ENCODE measurements at places on chromosomes 2 and 18.

DNA sequence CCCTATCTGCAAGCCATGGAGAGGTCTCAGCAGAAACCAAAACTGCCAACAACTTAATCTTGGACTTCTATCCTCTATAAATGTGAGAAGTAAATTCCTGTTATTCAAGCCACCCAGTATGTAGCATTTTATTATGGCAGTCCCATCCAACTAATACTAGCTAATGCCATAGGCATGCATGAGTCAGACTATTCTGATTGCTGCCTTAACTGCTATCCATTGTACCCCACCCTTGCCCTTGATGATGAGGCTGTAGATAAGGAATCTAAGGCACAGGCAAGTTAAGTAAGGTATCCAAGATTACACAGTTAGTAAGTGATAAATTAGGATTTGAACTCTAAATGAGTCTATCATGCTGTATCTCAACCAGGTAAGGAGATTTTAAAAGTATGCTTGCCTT lies 223.0 kb downstream of the UBE2E3 start:
- peak; percentile 64 for DNase-seq

- DNase-seq, result no peak
Observed at GRCh38 chr2:101989740-101990460, 1.9 kb upstream of the IL1R2 start.

DNA sequence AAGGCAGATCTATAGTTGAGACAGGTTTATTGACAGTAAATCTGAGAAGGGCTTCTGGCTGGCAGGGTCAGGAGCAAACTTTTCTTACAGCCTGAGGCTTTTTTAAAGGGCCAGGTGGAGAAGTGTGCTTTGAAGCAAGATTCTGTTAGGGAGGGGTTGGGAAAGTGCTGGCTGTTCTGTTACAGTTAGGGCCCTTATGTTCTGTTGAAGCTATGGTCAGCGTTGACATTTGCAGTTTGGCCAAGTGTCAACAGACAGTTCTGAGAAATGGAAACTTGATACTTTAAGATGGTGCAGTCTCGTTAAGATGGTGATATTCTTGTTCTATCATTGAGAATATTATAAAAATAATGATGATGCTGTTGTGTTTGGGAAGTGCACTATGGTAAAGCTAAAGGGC lies 154.2 kb downstream of the RDH14 start:
- no peak for DNase-seq

DNA sequence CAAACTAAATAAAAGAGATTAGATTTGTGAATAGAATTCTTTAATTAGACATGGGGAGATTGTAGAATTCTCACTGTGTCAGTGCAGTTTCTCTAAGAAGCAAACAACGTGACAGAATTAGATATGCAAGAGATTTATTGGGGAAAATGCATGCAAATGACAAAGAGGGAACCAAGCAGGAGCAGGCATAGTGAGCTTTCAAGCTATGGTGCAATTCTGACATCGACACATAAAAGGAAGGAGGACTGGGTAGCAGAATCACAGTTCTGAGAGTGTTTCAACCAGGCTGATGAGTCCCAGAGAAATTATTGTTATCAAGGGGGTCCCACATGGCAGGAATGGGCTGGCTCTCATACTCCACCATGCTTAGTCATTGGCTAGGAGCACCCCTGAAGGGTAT lies 338.4 kb downstream of the FIGN start:
- DNase-seq, result no peak

DNA sequence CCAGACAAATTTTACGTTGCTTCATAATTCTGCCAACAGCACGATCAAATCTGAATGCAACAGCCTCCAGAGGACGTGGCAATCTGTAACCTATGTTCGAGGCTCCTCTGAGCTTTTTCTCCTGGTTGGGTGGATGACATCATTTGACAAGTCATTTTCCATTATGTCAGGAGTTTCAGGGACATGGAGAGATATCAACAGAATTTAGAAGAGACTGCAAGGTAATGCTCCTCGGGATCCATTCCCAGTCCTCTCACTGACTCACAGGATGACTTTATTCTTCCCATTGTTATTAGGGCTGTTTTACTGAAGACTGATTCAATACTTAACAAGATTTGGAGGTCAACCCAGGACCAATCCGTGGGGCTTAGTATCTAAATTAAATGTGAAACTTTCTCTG lies 72.5 kb upstream of the RNF152 start:
- DNase-seq, result no peak

DNA sequence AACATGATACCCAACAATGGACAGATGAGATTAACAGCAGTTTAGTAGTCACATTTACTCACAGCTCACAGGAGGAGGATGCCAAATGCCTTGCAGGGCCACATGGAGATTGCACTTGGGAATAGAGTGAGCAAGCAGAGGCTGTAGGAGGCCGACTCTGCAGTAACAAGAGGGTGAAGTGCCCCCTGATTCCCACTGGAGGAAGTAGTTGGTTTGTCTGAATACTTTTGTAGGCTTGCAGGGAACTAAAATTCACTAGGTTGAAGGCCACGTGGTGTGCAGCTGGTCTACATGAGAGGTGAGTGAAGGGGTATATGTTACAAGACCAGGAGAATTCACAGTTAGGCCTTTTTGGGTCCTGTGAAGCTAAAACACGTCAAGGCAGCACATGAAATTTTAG lies 419.3 kb upstream of the TNP1 start:
- no peak for DNase-seq

- no peak for DNase-seq
Observed at GRCh38 chr18:27366151-27366550, 181.0 kb upstream of the CHST9 start.

Data from HS-27A (cell line).